Right lung (tissue), 10 donors: ENCODE measurements at places on chromosomes 5 and 9. TPM values are rescaled to one million over a fixed set of nuclear protein-coding genes. Genes with fewer than 3 reads are reported as not detected.

The RABGAP1 gene
- 77.3 TPM for polyA plus RNA-seq

The SPATA31E1 gene
- polyA plus RNA-seq, result 0.05 TPM

The DIAPH1 gene
- 47.8 TPM for polyA plus RNA-seq

DNA sequence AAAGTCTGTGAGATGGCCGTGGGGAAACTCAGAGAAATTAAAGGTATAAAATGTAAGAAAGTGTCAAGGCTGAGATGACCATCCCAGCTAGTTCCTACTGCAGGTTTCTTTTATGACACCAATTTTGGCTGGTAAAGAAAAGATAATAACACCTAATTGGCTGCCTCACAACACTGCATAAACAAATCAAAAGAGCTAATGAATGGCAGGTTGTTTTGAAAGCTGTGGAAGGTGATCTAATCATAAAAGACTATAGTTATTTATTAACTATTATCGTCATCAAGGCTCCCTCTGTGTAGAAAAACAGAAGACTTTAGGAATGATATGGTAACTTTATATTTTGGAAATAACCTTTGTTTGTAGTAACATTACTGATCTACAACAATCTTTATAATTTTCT, 3.5 kb upstream of the SPINK5 start:
- DNase-seq, result no peak
